ENCODE measurements at places on chromosomes 4 and X.
A peak's percentile ranks its signal among the peaks of the same experiment; 100 is the strongest.

- no peak for DNase-seq
Observed at GRCh38 chr4:6030679-6031078, 12.4 kb upstream of the C4orf50 start.

- no peak for DNase-seq
Observed at GRCh38 chr4:75948822-75949444, 8.1 kb upstream of the NAAA start.

DNA sequence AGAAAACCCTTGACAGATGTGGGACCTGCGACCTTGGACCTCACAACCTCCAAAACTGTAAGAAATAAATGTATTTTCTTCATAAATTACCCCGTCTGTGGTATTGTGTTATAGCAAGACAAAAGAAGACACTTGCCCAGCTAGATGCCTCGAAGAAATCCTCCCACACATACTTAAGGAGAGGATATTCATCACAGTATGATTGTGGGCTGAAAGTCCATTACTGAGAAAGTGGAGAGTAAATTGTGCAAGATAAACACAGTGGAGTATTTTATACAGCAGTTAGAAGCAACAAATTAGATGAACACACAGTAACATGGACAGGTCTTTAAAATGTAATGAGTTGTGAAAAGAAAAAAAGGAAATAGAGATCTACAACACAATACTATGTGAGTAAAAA is 25.8 kb upstream of the PLA2G12A start:
- DNase-seq = no peak

GRCh38 chrX:55240788-55241340 is 20.7 kb downstream of the PAGE5 start:
- DNase-seq = no peak

DNA sequence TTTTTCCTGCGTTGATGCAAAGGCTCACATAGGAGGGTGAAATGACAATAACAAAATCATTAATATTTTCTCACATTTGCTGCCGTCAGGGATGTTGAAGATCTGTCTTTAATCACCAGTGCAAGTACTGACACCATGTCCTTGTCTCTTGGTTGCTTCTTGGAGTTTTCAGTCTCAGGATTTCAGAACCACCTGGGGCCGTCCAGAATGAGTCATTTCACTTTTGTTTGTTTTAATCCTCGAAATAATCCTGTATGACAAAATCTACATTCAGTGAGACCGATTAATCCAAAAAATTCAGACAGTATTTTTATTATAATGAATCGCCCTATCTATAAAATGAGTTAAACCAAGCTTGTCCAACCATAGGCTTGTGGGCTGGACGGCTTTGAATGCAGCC is 47.2 kb downstream of the NEIL3 start:
- no peak for DNase-seq

GRCh38 chr4:80295826-80296225 is 29.4 kb downstream of the FGF5 start:
- no peak for DNase-seq

DNA sequence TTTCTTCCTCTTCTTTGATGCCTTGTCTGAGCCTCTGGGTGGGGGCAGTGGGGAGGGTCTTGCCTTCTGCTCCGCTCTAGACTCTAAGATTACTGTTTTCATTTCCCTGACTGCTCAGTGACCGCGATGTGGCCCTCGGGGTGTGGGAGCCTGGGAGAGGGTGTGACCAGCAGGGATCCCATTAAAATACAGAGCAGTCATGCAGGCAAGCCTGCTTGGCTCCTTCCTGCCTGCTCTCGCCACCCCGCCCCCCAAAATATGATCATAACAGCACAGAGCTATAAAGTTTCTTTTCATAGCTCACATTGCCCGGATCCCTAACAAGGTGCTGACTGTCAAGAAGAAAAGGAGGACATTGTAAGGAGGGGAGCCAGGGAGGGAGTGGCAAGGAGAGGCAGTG is 332.9 kb downstream of the RAB28 start:
- no peak for DNase-seq

GRCh38 chr4:143341186-143341755 is 4.6 kb downstream of the GAB1 start:
- DNase-seq = no peak

GRCh38 chrX:13689741-13690211 is 848 bp downstream of the RAB9A start:
- no peak for DNase-seq

GRCh38 chr4:70591955-70592582 is at the start of gene AMBN:
TSS of gene AMBN (plus strand) at chr4:70592256. CDS start at chr4:70592359, 103 bp downstream.
- no peak for DNase-seq

DNA sequence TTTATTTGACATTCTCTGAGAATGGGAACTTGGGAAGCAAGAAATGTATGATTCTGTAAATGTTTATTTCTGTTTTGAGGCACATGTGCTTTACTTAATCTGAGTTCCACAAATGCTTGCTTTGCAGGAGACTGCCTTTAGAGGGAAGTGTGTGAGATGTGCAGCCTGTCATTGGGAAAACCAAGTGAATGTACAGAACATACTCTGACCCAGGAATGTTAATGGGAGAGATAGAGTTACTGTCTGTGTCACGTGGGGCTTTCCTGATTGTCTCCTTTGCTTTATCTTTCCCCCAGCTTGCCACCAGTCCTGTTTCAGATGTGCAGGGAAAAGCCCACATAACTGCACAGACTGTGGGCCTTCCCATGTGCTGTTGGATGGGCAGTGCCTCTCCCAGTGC is 218.6 kb upstream of the ANXA3 start:
- DNase-seq = no peak

- no peak for DNase-seq
Observed at GRCh38 chrX:32501606-32502005, 709.7 kb downstream of the DMD start.

GRCh38 chr4:176002007-176002613 is 63.5 kb upstream of the WDR17 start:
- no peak for DNase-seq

DNA sequence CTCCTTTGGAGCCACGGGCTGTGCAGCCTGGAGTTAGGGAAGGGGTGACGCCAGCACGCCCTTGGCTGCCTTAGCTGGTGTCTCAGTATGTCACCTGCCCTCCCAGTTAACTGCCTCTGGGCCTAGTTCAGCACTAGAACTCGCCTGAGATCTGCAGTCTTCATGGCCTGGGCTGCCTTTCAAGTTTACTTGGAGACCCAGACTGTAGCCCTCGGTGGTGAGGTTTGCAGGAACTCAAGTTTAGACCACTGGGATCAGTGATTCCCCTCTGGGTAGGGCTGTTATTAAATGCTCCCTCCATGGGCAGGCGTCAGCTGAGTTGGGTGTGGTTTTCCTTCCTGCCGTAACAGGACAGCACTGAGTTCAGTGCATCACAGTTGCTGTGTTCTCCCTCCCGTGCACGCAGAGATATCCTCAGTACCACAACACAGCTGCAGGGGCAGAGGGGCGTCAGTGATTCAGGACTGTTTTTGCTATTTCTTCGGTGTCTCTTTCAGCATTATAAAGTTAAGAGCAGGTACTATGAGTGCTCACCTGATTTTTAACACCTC is 30.5 kb downstream of the PLAC8 start:
- DNase-seq = peak; percentile 79

DNA sequence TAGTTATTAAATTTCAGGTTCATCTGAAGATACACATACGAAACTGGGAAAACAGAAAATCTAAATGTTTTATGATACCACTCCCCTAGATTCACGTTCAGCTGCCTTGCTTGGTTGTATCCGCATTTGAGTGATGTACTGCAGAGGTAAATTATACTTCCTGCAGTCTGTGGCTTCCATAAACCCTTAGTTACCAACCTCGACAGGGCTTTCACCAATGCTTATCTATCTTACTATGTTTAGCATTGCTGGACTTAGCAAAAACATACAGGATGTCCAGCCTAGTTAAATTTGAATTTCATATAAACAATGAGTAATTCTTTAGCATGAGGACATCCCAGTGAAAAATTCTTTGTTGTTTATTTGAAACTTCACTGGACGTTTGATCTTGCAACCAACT is 108.8 kb downstream of the TMA16 start:
- no peak for DNase-seq

DNA sequence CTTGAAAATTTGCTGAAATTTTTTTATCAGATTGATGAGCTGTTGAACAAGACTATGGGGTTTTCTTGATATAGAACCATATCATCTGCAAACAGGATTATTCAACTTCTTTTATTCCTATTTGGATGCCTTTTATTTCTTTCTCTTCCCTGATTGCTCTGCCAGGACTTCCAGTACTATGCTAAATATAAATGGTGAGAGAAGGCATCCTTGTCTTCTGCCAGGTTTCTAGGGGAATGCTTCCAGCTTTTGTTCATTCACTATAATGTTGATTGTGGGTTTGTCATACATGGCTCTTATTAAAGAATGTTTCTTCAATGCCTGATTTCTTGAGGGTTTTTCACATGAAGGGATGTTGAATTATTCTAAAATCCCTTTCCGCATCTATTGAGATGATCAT is 1139.5 kb downstream of the FAM133A start:
- DNase-seq = no peak

GRCh38 chr4:77695774-77696173 is 90.2 kb downstream of the CXCL13 start:
- no peak for DNase-seq

DNA sequence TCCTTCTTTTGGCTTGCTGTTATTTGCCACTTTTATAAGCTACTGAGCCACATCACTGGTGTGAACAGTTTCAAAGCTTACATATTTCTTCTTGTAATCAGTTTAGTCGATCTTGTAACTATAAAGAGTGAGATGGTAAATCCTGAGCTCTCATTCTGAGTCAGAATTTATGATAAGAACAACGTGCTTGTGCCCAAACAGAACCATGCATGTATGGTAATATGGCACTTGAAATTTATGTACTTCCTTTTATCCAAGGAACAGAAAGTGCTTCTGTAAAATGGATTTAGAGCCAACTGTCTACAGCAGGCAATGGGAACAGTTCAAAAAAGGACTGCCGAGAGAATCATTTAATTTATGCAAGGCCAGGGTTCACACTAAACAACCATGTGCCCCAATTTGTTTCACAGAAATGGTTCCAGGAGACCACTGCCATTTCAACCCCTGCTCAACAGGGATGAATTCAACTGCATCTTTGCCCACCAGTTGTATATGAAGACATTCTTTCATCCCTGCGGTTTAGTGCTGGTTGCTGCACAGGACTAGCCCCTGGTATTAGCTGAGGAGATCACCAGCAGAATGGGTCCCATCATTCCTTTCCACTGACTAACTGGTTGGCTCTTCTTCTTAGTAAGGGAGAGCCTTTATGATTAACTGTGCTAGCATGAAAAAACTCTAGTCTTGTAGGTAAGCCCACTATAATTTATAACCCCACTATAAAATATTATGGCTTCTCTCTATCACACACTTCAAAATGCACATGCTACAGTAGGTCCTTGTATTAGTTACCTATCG is 162.9 kb upstream of the PGRMC2 start:
- no peak for DNase-seq

DNA sequence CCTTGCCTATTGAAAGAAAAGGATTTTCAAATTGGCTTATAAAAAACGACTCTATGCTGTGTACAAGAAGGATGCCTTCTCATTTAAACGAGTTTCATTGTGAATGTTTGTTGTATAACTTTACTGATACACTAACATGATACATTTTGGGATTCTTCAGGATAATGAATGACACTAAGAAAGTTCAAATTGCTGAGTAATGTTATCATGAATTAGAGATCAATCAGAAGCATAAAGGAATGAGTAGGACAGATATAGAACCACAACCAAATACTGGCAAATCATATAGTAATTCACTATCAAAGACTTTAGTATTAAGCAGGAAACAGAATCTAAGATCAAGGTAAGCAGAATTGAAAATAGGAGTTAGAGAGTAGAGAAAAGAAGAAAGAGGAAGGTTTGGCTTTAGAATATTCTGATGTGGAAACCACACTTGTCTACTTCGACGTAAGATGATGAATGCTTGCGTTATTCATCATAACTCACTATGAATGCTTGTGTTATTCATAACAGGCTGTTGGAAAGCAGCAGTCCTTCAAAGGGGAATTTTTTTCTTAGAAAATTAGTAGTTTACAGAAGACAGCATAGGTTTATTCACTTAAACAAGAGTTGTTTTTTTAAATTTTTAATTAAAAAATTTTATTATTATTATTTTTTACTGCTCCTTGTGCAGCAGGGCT is 13.4 kb downstream of the CCDC158 start:
- no peak for DNase-seq

GRCh38 chr4:76639288-76639687 is 204.3 kb downstream of the SHROOM3 start:
- no peak for DNase-seq

DNA sequence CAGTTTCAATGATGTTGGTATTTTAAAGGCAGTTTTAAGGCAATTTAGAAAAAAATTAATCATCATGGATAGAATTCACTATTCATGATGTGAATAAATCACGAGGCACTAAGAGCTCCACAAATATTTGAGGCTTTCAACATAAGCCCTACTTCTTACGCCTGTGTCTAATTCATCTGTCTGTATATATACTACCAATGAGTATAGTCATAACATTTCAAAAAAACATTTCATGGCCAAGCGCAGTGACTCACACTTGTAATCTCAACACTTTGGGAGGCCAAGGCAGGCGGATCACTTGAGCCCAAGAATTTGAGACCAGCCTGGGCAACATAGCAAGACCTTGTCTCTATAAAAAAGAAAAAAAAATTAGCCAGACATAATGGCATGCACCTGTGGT is 56.5 kb downstream of the FBXL5 start:
- no peak for DNase-seq

- DNase-seq = no peak
Observed at GRCh38 chr4:185357211-185357610, 38.5 kb downstream of the LRP2BP start.

GRCh38 chr4:78033861-78034260 is 23.3 kb upstream of the FRAS1 start:
- no peak for DNase-seq

DNA sequence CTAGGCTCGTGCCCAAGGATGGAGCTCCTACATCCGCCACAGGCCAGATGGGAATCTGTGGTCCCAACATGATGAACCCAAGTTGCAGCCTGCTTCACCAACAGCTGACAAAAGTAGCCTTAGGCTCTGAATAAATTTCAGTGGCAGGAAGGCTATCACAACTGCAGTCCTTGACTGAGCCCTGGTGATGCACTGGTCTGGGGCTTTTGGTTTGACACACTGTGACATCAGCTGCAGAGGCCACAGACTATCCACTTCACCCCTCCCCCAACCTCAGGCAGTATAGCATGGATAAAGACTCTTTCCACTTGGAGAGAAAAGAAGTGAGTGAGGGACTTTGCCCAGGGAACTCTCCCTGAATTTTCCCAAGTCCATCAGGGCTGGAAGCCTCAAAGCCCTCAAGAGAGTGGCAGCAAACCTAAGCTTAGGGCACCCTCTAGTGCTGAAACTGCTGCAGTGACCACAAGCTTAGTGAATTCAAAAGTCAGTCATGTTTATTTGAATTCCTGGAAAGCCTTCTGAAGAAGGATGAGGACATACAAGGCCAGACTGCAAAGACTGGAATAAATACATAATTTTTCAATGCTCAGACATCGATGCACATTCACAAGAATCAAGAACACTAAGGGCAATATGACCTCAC is 135.0 kb upstream of the TENT5D start:
- no peak for DNase-seq

DNA sequence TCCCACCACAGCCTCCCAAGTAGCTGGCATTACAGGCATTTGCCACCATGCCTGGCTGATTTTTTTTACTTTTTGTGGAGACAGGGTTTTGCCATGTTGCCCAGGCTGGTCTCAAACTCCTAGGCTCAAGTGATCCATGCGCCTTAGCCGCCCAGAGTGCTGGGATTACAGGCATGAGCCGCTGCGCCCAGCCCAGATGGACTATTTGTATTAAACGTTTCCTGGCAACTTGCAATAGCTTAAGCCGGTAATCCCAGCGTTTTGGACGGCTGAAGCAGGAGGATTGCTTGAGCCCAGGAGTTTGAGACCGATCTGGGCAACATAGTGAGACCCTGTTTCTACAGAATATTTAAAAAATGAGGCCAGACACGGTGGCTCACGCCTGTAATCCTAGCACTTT is 18.4 kb downstream of the UBE2K start:
- no peak for DNase-seq
